ENCODE measurements at places on chromosomes 11 and 22.

DNA sequence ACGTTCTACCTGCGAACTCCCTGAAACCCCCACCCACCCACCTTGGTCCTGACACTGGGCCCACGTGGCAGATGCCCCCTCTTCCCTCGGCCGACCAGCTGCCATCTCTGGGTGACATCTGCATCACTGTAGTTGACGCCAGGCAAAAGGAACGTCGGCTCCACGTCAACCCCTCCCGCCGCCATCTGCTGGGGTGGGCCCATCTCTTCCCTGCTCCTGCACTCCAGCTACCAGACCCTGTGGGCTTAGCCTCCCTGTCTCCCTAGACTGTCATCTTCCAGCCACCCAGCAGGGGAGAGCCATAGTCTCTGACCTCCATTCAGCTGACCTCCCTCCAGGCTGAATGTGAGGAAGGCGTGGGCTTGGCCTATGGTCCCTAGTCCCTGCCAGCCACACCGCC, 21.4 kb downstream of the CHID1 start:
- no peak for ATAC-seq

GRCh38 chr11:86670911-86671310, 1.5 kb downstream of the ME3 start:
- ATAC-seq = no peak

GRCh38 chr11:76740772-76741171, 42.4 kb upstream of the TSKU start:
- ATAC-seq = no peak

GRCh38 chr11:76658231-76658630, 12.3 kb downstream of the LRRC32 start:
- ATAC-seq = no peak

GRCh38 chr11:125072961-125073590, 10.0 kb downstream of the SLC37A2 start:
- no peak for ATAC-seq

GRCh38 chr11:93814966-93815633, 31.0 kb downstream of the MED17 start:
- ATAC-seq = no peak

DNA sequence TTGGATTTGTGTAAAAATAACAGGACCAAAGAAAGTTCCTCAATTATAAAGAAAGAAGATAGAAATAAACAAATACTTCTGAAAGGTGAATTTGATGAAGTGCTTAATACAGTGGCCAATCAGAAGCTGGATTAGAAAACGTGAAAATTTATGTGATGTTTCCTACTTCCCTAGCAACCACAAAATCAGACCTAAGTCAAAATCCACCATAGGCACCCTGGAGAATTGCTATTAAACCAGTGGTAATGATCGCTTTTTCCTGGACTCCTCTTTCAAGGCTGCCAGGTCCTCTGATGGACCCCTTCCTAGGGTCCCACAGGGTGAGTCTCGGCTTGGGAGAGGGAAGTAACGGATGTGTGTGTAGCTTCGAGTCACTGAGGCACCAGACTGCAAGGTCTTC, 9.6 kb downstream of the WT1 start:
- no peak for ATAC-seq

GRCh38 chr11:2480874-2481220, 36.0 kb downstream of the KCNQ1 start:
- no peak for ATAC-seq

DNA sequence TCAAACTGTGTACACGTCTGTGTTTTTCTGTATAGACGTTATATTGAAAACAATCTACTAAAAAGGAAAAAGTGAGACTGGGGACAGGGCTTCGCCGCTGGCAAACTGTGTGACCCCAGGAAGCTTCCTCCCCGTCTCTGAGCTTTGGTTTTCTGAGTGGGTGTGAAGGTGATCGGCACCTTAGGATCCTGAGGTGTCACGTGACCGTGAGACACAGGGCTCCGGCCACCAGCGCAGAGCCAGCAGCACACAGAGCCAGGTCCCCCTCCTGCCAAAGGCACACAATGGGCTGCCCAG, 32.0 kb downstream of the KIAA0930 start:
- no peak for ATAC-seq

- peak; percentile 24 for ATAC-seq
Observed at GRCh38 chr11:116078101-116078591, 573.9 kb upstream of the CADM1 start.

DNA sequence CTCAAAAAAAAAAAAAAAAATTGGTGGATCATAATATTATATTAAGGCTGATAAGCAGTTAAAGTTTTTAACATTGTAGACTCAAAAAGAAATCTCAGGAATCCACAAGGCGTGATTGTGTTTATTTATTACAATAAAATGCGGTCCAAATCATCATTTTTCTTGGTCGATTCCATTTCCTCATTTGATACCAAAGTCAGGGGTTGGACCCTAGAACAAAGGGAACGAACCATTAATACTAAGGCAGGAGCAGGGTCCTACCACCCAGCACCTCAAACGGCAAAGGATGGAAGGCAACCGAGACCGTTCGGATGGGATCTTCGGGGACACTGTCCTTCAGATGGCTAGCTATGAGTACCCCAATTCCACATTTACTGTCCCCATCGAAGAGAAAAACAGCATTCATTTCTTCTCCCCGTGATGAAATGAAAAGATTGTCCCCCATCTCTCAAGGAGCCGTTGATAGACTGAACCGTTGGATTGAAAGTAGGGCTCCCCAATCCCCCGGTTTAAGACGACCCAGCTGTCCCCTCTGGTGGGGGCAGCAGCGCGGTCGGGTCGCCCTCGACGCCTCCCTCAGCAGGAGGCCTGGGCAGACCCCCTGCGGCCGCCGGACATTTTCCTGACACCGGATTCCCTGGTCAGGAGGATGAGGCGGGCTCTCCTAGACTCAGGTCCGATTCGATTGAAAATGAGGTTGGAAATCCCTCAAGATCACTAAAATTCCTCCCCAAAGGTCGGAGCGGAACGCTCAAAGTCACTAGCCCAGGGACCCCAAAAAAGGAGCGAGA, 607 bp downstream of the DMC1 start:
- peak; percentile 8 for ATAC-seq

DNA sequence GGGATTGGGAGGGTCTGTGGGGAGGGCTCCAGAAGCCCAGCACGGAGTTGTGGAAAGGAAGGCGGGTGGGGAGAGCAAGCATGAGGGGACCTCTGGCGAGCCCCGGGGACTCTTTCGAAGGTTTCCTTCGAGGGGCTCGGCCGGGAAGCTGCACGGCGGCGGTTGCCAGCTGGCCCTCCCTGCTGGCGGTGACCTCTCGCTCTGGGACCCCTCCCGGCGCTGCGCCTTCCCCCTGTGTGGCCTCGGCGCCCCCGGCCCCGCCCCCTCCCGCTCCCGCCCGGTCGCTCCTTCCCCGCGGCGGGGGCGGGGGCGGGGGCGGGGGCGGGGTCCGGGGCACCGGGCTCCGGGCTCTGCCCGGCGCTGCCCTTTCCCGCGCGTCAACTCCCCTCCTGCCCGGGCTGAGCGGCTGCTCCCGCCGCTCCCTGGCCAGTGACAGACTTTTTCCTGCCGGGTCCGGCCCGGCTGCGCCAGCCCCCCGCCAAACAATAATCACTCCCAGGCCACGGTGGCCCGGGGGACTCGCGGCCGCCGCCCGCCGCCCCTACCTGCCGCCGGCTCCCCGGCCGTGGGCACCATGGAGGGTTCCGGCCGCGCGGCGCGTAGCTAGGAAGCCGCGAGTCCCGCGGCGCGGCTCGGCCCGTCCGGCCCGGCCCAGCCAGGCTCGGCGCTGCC, 941 bp downstream of the CLCF1 start:
- peak; percentile 40 for ATAC-seq

DNA sequence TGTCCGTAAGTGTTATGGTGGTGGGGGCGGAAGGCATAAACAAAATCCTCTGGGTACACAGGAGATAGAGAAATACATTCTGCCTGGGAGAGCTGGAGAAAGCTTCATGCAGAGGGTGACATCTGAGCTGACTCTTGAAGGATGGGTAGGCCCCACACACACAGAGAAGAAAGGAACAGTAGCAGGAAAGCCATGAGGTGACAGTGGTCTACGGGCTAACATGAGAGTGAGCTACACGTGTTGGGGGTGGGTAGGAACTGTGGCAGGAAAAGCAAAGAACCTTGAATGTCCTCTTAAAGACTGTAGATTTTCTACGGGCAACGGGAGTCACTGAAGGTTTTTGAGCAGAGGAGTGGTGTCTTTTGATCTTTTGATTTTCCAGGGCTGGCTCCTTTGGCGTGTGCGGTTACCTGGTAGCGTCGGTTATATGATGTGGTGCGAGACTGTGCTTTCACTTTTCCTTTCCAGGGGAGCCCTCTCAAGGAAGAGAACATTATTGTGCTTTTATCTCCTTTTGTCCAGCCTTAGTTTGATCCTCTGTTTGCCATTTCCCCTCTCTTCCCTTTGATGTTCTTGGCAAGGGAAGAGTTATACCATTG, 39.7 kb downstream of the ADAMTS8 start:
- no peak for ATAC-seq

DNA sequence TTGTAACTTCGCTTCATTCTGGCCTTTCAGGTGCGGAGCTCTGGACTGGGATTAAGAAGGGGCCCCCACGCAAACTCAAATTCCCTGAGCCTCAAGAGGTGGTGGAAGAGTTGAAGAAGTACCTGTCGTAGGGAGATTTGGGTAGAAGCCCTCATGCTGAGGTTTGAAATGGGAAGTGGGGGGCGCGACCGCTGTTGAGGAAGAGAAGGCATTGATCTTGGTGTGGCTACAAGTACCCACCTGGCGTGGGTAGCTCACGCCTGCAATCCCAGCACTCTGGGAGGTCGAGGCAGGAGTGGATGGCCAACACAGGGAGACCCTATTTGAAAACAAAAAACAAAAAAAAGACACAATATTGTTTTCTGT, 779 bp downstream of the SELENOH start:
- no peak for ATAC-seq

- ATAC-seq = no peak
Observed at GRCh38 chr22:39204216-39204615, 40.6 kb downstream of the PDGFB start.

DNA sequence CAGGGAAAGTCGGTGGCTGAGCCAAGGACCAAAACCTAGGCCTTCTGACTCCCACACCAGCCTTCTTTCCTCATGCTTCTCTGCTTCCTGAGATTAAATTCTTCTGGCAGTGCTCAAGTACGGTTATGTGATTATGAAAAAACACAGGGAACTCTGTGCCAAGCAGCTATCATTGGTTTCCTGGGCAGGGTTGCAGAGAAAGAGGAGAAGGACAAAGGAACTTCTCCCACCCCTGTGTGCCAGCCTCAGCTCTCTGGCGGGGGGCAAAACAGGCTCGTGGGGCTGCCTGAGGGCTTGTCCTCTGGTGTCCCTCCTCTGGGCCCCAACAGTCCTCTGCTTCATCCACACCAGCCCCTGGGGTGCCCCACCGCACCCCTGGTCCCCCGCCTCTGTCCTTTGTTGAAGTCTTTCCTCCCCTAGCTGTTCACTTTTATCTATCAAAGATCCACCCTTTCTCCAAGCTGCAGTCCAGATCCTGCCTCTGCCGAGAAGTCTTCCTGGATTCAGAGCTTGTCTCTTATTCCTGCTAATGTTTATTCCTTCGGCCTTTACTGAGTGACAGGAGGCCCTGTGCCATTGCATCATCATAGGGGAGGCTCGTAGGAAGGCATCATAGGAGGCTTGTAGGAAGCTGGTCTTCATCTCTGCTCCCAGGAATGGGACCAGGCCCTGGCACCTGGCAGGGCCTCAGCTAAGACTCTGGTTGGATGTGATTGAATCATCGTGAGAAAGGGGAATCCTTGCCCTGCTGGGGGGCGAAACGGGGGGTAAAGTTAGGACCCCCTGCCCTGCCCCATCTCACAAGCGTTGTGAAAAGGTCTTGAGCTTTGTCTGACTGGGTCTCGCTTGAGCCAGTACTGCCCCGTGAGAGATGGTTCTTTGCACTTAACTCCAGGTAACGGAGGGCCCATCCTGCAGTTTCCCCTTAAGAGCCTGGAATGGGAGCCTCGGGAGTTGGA, 11.5 kb upstream of the FTH1 start:
- ATAC-seq = no peak

DNA sequence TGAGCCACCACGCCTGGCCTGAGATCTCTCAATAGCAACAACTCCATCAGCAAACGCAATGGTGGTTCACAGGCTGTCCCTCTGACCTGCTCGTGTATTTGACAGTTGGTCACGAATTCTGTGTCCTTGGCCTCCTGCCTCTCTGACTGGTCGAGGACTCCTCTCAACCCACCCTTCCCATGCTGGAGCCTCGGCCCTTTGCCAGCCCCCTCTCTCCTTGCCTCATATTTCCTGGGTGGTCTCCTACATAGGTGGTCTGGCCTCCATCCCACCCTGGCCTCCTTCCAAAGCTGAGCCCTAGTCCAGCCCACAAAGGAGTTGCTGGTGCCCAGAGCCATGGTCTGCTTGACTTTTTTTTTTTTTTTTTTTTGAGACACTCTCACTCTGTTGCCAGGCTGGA, 11.4 kb upstream of the A4GALT start:
- ATAC-seq = no peak

GRCh38 chr11:36196411-36196998, 92.7 kb downstream of the COMMD9 start:
- ATAC-seq = peak; percentile 82

DNA sequence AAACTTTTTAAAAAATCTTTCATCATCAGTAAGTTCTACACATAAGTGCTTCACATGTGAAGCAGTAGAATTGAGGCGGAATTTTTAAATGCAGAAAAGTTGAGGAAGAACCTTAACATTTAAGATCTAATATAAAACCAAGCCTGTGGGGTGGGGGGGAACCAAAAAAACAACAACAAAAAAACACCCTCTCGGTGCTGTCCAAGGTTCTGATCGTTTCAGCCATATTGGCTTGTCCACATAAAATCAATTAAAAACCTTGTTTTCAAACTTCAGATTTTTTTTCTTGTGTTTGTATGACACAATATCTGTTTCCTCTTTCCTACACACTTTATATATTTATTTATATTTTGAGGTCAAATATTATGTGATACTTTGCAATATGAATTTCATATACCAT, 130.0 kb downstream of the WNT7B start:
- no peak for ATAC-seq

DNA sequence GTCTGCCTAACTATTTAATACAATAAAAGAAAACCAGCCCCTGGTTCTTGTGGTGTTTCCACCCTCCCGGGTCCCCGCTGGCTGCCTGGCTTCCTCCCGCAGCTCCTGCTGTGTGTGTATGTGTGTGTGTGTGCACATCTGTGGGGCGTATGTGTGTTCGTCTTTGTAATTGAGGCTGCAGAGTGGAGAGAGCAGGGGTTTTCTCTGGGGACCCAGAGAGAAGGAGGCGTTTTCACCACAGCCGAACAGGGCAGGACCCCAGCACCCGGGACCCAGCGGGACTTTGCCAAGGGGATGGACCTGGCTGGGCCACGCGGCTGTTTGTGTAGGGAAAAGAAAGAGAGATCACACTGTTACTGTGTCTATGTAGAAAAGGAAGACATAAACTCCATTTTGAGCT, 42.7 kb downstream of the IGLL1 start:
- peak; percentile 29 for ATAC-seq

Data from motor neuron (in vitro differentiated cells).